Activated CD4-positive, alpha-beta T cell treated with anti-CD3 and anti-CD28 coated beads for 4 hours (primary cell): ENCODE measurements at places on chromosomes 11 and 22.

- no peak for DNase-seq
These were observed 95.1 kb upstream of the PLET1 start for GRCh38 chr11:112355726-112356125.

DNA sequence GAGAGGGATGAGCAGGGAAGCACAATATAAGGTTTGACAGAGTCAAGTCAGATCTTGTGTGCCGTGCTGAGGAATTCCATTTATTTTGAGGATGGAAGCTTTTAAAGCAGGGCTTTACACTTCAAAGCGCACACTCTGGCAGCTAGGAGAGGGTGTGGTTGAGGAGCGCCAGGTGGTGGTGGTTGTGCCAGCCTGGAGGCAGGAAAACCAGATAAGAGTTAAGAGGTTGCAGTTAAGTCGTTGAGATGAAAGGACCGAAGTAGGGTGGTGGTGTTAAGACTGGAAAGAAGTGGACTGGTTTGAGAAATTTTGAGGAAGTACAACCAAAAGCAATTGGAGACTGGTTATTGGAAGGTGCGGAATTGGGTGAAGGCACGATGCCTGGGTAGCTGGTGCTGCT lies 231.6 kb upstream of the TBCEL start:
- DNase-seq, result no peak

GRCh38 chr22:27135031-27135981 lies 477.9 kb downstream of the MIAT start:
- DNase-seq, result no peak

- DNase-seq, result no peak
These were observed 9.0 kb upstream of the SPINDOC start for GRCh38 chr11:63804259-63804658.

DNA sequence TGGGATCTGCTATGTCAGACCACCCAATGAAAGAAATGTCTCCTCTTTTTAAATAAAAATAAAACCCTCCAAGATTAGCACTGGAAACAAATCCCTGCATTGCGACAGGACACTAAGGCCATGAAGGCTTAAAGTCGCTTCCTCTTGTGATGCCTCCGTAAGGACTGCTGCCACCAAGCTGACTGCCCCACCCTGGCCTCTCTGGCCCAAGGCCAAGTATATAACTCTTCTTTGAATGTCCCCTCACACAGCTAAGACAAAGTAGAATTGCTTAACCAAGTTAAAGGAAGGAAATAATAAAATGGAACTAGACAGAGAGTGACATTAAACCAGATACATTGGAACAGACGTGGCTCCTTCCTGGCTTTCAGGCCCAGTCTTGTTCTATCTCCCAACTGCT lies 7.5 kb upstream of the NRGN start:
- no peak for DNase-seq

- DNase-seq, result no peak
These were observed 12.2 kb downstream of the NCF4 start for GRCh38 chr22:36872866-36873498.

DNA sequence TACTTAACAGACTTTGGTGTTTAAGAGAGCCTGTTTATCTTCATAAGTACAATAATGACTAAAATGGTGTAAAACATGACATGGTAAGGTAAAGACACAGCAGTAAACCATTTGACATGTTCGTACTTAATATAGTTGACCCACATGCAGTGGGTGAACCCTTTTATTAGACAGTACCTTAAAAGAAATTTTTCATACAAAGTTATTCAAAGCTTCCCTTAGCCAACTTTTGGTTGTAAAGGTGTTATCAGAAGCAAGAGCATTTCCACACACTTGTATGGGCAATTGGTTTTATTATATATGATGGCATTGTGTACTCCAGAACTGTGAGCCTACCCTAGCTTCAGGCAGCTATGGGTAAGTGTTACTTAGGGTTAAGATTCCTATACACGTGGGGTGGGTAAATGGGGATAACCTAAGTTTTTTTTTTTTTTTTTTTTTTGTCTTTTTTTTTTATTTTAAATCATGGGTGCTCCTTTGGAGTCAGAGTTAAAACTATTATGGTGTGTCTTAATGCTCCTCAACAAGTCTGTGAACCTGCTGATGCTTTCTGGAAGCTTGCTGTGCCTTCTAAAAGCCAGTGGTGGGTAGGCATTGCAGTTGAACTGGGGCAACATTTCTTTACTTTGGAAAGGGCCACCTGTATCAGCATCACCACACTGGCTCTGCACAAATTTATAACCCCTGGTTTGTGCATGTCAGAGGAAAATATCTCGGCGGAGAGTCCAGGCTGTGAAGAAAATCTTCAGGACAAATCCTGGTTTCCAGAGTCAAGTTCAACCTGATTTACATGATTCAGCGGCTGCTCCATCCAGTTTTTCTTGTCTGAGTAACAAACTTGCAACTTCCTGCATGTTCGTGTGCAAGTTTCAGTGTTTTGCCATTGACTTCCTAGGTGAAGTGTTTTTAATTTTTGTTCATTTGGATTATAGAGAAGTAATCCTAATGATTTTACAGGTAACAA lies 3.3 kb downstream of the PCF11 start:
- DNase-seq, result no peak

- no peak for DNase-seq
These were observed 68.3 kb downstream of the HIPK3 start for GRCh38 chr11:33325451-33325850.

DNA sequence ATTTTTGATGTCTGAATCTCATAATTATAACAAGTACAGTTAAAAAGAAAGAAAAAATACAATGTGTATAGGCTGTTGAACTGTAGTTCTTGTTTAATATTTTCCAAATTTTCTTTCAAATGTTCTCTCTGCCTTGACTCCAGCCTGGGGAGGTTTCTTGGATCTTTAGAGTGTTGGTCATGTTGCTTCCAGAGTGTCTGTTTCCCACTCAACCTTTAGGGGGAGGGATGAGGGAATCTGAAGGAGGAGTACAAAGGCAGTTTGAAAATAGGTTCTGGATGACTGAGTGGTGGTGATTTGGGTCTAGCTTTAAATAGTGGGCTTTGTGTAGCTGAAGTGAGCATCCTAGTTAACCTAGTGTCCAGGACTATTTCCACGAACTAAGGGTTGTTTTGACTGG lies 2.0 kb downstream of the CTNND1 start:
- no peak for DNase-seq

DNA sequence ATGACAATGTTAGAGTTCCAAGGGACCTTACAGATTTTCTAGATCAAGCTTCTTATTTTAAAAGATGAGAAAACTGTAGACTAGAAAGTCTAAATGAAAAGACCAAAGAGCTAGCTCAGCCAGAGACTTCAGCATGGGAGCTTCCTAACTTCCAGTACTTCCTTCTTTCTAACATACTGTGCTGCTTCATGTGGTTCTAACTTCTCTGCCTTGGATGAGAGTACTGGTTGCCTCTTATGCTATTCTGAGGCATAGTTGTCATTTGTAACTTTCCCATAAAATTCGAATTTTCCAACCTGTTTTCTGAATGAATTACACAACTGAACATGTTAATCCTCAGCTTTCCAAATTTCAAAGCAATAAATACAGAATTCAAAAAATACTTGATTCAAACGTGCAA lies 1.8 kb downstream of the MTMR2 start:
- no peak for DNase-seq

GRCh38 chr11:21144531-21144930 lies 475.1 kb downstream of the NELL1 start:
- DNase-seq, result no peak

DNA sequence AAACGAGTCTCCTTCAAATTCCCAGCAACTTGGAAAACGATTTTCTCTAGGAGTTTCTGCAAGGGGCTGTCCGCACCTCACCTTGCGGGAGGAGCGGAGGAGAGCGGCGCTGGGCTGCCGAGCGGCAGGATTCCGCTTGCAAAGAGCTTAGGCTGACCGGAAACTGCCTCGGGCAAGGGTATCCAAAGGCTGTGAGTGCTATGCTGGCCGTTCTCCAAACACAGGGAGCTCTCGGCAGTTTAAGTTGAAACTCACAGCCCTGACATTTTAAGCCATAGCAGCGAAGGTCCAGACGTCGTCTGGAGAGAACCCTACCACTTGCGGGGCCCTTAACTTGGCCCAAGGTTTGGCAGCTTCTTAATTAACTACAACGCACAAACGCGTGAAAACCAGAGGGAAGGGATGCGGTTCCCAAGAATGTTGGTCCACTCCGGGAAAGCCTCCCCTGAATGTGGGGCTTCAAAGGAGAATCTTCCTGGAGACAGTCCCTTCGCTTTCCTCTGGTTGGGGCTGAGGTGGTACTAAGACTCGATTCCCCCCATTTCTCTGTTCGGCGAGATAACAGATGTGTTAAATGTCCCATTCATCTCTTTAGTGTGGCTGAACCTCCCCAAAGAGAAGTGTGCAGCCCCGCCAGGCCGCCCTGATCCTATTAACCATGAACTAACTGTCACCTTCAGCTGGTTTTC lies 1.1 kb upstream of the DBX1 start:
- DNase-seq, result no peak

DNA sequence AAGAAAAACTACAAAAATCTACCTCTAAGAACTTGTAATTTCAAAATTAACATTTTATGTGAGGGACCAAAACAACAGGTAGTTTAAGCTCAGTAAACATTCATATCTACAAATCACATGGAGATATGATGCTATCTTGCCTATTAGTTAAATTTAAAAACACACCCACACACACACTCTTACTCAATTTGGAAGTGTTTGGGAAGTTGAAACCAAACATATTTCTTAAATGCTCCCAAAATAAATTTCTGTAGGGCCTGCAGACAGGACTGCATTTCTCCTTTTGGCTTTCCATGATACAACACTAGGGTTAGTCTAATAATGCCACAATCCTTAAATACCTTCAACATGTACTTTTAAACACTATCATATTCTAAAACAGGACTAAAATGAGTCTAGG lies 7.0 kb downstream of the PITPNB start:
- no peak for DNase-seq

- no peak for DNase-seq
These were observed 66.4 kb upstream of the SORL1 start for GRCh38 chr11:121385688-121386087.

GRCh38 chr22:18999008-18999407 lies 62.9 kb upstream of the PRODH start:
- no peak for DNase-seq

GRCh38 chr11:88596786-88597185 lies 259.2 kb upstream of the CTSC start:
- DNase-seq, result no peak

DNA sequence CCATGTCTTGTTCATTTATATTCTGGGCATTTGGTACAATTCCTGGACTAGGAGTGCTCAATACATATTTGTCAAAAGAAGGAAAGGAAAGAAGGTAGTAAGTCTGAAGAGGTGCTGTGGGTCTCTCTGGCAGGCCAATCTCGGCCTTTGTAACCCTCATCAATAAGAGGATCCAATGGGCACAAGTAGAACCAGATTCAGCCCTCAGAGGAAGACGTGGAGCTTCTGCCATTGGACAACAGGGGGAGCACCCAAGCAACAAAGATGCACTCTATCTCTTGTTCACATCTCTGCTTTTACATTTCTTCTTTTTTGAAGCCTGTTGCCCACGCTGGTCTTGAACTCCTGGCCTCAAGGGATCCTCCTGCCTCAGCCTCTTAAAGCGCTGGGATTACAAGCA lies 2.2 kb upstream of the VPS11 start:
- peak; percentile 27 for DNase-seq

GRCh38 chr11:74847395-74847794 lies 98.7 kb downstream of the RNF169 start:
- DNase-seq, result no peak

DNA sequence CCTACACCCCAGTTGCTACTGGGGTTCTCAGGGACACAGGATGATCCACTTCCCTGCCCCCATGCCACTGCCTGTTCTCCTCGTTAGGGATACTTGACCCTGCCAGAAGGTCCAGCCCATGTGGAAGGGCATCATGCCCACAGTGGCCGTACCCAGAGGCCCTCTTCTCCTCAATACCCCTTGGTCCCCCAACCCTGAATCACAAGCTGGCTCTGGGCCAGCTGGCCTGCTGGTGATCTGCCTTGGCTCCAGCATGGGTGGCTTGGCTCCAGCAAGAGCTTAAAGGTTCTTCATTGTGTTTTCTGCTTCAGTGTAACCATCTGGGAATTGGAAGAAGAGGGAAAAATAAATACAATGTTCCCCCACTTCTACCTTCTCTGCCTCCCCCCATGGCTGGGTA lies 11.1 kb upstream of the TPBGL start:
- no peak for DNase-seq

GRCh38 chr11:33179348-33179803 lies 18.1 kb upstream of the CSTF3 start:
- no peak for DNase-seq

DNA sequence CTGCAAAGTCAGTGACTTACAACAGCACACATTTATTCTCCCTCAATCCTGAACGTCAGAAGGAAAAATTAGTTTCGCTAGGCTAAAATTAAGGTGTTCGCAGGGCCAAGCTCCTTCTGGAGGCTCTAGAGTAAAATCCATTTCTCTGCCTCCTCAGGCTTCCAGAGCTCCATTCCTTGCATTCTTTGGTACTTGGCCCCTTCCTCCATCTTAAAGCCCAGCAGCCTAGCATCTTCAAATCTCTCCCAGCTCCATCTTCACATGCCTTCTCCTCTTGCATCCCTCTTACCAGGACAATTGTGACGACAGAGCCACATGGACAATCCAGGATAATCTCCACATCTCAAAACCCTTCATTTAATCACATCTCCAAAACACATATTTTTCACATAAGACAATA lies 165.0 kb downstream of the GRIA4 start:
- DNase-seq, result no peak

GRCh38 chr22:26404851-26405421 lies 24.1 kb upstream of the ASPHD2 start:
- no peak for DNase-seq

DNA sequence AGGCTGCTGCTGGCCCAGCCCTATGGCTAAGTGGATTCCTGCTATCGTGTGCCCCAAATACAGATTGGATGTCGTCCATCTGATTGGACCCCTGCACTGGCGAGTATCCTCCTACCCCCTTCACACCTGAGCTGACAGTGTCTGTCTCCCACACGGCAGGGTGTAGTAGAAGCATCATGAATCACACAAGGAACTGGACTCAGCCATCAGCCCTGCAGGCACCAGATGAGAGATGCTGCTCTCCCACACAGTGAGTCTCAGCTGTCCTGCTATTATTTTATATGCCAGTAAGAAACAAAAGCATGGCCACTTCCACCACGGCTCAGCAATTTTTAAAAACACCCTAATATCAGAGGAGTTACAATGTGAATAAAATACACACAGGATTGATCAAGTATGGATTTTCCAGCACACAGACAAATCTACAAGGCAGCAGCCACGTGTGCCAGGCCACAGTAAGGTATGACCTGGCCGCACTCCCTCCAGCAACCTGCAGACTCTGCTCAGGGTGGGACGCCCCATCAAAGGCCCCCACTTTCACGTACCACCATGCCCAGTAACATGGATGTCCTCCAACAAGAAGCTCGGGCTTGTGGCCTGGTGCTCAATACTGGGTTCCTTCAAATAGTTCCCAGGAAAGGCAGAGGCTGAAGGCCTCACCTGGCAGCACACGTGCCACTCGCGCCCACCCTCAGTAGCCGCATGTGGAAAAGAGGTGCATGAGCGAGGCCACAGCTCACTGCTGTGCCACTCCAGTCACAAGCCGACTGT lies 16.4 kb upstream of the SLC25A1 start:
- DNase-seq, result no peak

DNA sequence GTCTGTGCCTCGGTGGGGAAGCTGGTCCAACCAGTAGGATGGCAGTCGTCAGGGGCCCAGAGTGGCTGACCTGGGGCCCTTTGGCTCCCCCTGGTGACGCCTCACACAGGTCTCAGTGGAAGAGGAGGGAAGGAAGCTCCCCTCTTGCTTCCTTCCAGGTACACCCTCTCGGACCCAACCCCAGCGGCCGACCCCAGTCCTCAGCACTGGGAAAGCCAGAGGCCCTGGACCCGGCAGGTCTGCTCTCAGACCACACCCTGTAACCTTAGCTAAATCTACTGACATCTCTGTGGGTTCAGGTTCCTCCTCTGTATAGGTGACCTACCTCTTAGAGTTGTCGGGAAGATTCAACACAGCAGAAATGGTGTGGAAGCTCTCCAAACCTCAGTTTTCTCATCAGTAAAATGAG lies 3.4 kb upstream of the SCUBE1 start:
- DNase-seq, result peak; percentile 65
